ENCODE measurements at places on chromosomes 16 and 17.

DNA sequence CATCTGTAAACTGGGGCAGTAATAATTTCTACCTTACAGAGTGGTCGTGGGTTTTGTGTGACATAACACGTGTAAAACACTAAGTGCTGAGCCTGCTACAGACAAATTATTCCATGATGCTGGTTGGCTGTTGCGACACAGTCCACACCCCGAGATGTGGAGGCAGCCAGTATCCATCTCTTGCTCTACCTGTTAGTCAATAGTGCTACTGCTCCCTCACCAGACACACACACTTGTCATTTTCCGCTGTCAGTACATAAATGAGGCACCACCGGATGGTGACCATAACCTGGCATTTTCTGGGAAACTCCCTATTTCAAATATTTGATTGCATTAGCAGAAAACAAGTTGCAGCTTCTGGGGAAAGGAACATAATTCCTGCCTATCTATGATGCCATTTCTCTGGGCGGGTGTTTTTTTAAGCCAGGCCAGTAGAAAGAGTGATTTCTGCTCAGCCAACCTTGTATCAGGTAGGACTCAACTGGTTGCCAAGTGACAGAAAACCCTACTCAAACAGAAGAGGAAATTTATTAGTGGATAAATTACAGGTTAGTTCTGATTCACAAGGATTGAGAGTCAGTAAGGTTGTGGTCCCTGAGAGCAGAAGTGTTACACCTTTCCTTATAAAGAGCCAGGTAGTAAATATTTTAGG lies 24.1 kb downstream of the DNAJA2 start:
- DNase-seq, result no peak

- DNase-seq, result no peak
Observed at GRCh38 chr16:19460397-19460796, 42.7 kb downstream of the TMC5 start.

GRCh38 chr17:48002266-48002915 lies 31.5 kb downstream of the CDK5RAP3 start:
- DNase-seq, result no peak

DNA sequence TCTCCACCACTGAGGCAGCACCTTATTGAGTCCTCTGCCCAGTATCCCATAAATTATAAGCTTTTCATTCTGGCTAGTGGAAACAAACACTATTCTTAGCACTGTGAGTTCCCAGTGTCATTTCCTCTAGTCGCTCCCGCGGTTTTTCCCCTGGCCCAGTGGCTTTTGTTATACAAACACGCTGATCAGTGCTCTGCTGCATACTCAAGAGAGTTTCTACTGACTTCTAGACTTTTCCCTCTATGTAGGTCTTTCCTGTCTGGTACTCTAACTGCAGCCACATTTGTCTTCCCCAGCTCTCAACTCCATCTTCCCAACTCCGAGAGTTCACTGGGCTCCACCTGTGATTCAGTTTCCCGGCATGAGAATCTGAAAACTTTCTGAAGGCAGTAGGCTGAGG lies 556.6 kb upstream of the SALL1 start:
- DNase-seq, result no peak

GRCh38 chr17:45783593-45784292 lies 377 bp upstream of the CRHR1 start:
- DNase-seq, result no peak

- no peak for DNase-seq
Observed at GRCh38 chr16:49467540-49468372, 94.2 kb downstream of the C16orf78 start.

GRCh38 chr17:1989135-1989534 lies 36.0 kb downstream of the RTN4RL1 start:
- DNase-seq, result no peak
